Breast epithelium (tissue), 4 donors: ENCODE measurements at places on chromosomes 12 and 14. TPM values are rescaled to one million over a fixed set of nuclear protein-coding genes. Genes with fewer than 3 reads are reported as not detected.

DNA sequence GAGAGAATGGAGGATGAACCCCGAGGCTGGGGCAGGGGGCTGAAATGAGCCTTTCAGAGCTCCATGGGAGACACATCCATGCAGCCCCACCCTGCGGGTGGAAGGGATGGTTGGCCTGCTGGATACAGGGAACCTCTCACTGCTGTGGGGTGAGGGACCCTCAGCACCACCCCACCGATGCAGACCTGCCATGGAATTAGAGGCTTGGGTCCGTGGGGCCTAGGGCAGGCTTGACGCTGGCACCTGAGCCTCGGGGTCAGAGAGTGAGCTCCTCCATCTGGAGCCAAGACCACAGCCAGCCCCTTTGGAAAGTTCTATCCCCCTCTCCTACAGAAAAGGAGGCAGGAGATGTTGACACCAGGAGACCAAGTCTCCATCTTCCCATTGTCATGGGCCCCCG lies 7.4 kb upstream of the KRT74 start:
- H3K27ac ChIP-seq: peak overlapping the region; percentile 74
- H3K36me3 ChIP-seq: no peaks in the 10 kb centered on the region
- H3K27me3 ChIP-seq: no peaks in the 10 kb centered on the region
- H3K4me3 ChIP-seq: no peak overlapping the region

GRCh38 chr14:96424109-96424989 lies 32.4 kb downstream of the AK7 start:
- H3K4me3 ChIP-seq: peak overlapping the region; percentile 34
- no peak overlapping the region for H3K27ac ChIP-seq
- H3K36me3 ChIP-seq: no peaks in the 10 kb centered on the region
- no peaks in the 10 kb centered on the region for H3K27me3 ChIP-seq

GRCh38 chr14:89198544-89199329 lies 218.3 kb downstream of the FOXN3 start:
- no peak for DNase-seq
- no peaks in the 10 kb centered on the region for H3K4me1 ChIP-seq
- no peaks in the 10 kb centered on the region for H3K27me3 ChIP-seq
- no peak overlapping the region for H3K27ac ChIP-seq

DNA sequence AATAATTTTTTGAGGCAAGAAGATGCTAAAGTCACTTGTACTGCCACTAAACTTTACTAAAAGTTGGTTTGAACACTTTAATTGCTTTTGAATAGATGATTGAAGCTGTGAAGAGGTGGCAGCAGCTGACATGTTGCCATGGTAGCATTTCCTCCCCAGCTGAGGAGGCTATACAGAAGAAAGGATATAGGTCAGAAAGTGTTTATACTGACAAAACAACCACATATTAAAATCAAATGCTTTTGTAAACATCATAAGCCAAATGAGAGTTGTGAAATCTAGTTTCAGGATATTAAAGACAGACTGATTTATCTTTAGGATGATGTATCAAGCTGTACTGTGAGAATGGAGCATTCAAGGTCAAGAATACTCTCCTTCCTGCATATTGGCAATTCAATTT lies 41.7 kb downstream of the TSPAN19 start:
- H3K27ac ChIP-seq: no peak overlapping the region
- DNase-seq: no peak
- H3K27me3 ChIP-seq: no peaks in the 10 kb centered on the region
- H3K4me1 ChIP-seq: no peaks in the 10 kb centered on the region
- no peak overlapping the region for H3K4me3 ChIP-seq

TMTC1 gene
- 87.2 TPM for total RNA-seq

DNA sequence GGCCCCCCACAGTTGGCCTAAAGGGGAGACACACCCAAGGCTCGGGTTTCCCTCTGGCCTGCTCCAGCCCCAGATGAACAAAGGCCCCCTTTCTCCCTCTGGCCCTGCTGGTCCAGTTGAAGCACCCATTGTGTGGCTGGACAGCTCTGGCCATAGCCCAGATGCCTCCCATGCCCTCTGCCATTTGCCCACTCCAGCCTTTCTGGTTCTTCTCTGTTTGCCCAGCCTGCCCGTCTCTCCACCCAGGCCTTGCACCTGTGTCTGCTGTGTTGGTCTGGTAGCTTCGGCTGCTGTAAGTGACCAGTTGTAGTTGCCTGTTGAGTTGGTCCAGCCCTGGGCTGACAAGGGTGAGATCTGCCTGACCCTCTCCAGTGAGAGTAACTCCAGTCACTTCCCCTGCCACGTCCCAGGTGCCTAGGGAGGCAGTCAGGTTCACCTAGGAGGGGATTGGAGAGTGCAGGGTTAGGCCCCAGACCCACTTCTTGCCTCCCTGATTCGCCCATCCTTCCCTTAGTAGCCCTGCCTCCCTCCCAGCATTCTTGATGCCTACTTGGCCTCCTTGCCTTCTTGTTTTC lies 3.0 kb downstream of the B4GALNT1 start:
- H3K27me3 ChIP-seq: no peaks in the 10 kb centered on the region
- DNase-seq: peak; percentile 7
- H3K4me3 ChIP-seq: no peak overlapping the region

DNA sequence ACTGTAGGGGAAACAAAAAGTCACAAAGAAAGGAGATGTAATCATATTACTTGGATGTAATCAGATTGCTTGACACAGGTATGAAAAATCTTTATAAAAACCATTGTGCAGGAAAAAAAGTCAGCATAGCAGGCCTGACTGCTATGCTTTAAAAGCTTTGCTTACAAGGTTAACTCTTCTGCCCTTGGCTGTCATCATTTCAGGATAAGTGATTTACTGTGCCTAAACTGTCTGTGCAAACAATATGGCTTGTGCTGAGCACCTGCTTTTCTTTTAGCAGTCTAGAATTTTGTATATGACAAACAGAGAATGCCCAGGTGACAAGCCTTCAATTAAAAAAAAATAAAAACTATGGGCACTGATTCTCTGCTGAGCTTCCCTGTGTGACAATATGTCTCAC lies 63.8 kb upstream of the PLEKHG7 start:
- H3K27me3 ChIP-seq: no peaks in the 10 kb centered on the region
- no peaks in the 10 kb centered on the region for H3K36me3 ChIP-seq
- no peak overlapping the region for H3K27ac ChIP-seq
- H3K4me3 ChIP-seq: no peak overlapping the region

SLC39A5 gene
- 0.98 TPM for total RNA-seq

DNA sequence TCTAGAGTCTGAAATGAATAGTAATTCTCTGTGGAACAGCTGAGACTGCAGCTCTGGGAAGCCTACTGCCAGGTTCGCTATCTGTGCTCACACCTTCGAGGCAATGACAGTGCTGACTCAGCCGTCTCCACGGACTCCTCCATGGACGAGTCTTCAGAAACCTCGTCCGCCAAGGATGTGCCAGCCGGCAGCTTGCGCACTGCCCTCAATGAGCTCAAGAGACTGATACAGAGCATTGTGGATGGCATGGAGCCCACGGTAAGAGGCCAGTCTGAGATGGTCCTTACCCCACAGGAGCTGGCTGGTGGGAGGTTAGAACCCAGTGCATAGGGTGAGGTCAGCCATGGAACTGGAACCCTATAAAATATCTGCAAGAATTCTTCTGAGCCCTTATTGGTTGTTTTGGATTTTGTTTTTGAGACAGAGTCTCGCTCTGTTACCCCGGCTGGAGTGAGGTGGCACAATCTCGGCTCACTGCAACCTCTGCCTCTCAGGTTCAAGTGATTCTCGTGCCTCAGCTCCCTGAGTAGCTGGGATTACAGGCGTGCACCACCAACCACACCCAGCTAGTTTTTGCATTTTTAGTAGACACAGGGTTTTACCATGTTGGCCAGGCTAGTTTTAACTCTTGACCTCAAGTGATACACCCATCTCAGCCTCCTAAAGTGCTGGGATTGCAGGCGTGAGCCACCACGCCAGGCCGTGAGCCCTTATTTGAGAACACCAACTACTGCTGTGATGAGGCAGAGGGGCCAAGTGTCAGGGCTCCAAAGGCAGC lies 43.9 kb downstream of the RAB35 start:
- no peaks in the 10 kb centered on the region for H3K36me3 ChIP-seq
- no peak overlapping the region for H3K27ac ChIP-seq
- H3K4me3 ChIP-seq: no peak overlapping the region
- H3K4me1 ChIP-seq: no peaks in the 10 kb centered on the region
- H3K27me3 ChIP-seq: no peaks in the 10 kb centered on the region

- no peaks in the 10 kb centered on the region for H3K36me3 ChIP-seq
- H3K4me3 ChIP-seq: no peak overlapping the region
- no peak overlapping the region for H3K27ac ChIP-seq
- DNase-seq: no peak
These were observed 123.7 kb downstream of the SLC25A21 start for GRCh38 chr14:37048666-37049071.

RIMBP2 gene
- total RNA-seq: under 0.01 TPM

- H3K27ac ChIP-seq: no peak overlapping the region
- no peaks in the 10 kb centered on the region for H3K4me1 ChIP-seq
- no peak for DNase-seq
- H3K4me3 ChIP-seq: no peak overlapping the region
These were observed 32.1 kb upstream of the TUBA1A start for GRCh38 chr12:49220972-49221371.

DNA sequence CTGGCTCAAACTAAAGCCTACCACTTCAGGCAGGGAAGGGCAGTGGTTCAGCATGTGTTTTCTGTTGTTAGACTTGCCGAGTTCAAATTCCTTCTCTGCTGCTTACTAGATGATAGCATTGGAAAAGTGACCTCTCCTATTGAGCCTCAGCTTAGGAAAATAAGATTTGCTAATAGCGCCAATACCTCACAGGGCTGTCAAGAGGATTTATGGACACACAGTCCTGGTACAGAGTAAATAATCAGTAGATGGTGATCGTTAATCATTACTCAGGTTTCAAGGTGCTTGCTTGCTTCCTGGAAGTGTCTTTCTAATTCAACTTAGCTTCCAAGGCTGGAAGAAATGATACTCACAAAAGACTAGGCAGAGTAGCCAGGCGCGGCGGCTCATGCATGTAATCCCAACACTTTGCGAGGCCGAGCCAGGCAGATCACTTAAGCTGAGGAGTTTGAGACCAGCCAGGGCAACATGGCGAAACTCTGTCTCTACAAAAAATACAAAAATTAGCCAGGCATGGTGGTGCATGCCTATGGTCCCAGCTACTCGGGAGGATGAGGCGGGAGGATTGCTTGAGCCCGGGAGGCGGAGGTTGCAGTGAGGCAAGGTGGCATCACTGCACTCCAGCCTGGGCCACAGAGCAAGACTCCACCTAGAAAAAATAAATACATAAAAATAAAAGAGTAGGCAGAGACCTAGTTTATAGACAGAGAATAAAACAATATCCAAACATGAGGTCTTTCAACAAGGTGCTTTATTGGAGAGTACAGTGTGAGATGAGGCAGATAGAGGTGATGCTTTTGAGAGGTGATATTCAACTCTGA lies 6.0 kb downstream of the PLA2G1B start:
- no peak overlapping the region for H3K27ac ChIP-seq
- H3K4me3 ChIP-seq: no peak overlapping the region
- H3K27me3 ChIP-seq: no peaks in the 10 kb centered on the region
- no peaks in the 10 kb centered on the region for H3K36me3 ChIP-seq
- H3K4me1 ChIP-seq: no peaks in the 10 kb centered on the region

ASB2 gene
- not detected for total RNA-seq

DNA sequence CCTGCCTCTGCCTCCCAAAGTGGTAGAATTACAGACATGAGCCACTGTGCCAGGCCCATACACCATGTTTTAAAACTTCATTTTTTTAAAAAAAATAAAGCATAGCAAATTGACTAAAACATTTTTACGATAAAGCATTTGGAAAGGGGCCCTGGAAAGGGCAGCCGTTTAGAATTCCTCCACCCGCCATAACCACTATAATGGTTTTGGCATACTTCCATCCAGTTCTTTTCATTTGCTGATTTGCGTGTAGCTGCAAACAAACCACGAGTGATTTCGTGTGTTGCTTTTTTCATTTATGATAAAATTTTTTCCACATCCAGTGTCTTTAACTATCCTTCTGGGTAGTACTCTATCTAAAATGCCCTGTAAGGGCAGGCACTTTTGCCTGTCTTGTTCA lies 91.8 kb upstream of the RIN3 start:
- H3K27ac ChIP-seq: no peak overlapping the region
- no peaks in the 10 kb centered on the region for H3K36me3 ChIP-seq
- H3K4me1 ChIP-seq: no peaks in the 10 kb centered on the region
- DNase-seq: no peak

GRCh38 chr12:15996948-15997347 lies 85.8 kb downstream of the DERA start:
- H3K27ac ChIP-seq: no peak overlapping the region
- H3K27me3 ChIP-seq: no peaks in the 10 kb centered on the region
- H3K4me3 ChIP-seq: no peak overlapping the region
- H3K36me3 ChIP-seq: no peaks in the 10 kb centered on the region
- DNase-seq: no peak
- H3K4me1 ChIP-seq: no peaks in the 10 kb centered on the region

GRCh38 chr12:114975640-114976310 lies 291.8 kb upstream of the TBX3 start:
- H3K27me3 ChIP-seq: no peaks in the 10 kb centered on the region
- H3K36me3 ChIP-seq: no peaks in the 10 kb centered on the region
- no peaks in the 10 kb centered on the region for H3K4me1 ChIP-seq
- H3K27ac ChIP-seq: peak overlapping the region; percentile 35
- DNase-seq: peak; percentile 19

DNA sequence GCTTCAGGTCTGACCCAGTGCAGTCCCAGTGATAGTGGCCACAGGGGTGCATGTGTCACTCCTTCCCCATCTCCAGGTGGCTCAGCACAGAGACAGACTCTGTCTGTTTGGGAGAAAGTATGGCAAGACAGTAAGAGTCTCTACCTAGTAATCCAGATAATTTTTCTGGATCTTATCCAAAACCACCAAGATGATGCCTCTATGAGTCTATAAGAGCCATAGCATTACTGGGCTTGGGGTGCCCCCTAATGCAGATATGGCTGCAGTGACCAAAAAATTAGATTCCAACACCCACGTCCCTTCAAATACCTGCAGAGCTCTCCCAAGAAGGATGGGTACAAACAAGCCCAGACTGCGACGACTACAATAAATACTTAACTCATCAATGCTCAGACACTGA lies 123.8 kb downstream of the GRIP1 start:
- H3K27ac ChIP-seq: no peak overlapping the region
- H3K36me3 ChIP-seq: no peaks in the 10 kb centered on the region
- no peak for DNase-seq
- no peak overlapping the region for H3K4me3 ChIP-seq
- no peaks in the 10 kb centered on the region for H3K4me1 ChIP-seq

GRCh38 chr14:23195552-23196101 lies 12.2 kb upstream of the SLC7A8 start:
- H3K27me3 ChIP-seq: no peaks in the 10 kb centered on the region
- no peak for DNase-seq
- H3K4me1 ChIP-seq: no peaks in the 10 kb centered on the region

DNA sequence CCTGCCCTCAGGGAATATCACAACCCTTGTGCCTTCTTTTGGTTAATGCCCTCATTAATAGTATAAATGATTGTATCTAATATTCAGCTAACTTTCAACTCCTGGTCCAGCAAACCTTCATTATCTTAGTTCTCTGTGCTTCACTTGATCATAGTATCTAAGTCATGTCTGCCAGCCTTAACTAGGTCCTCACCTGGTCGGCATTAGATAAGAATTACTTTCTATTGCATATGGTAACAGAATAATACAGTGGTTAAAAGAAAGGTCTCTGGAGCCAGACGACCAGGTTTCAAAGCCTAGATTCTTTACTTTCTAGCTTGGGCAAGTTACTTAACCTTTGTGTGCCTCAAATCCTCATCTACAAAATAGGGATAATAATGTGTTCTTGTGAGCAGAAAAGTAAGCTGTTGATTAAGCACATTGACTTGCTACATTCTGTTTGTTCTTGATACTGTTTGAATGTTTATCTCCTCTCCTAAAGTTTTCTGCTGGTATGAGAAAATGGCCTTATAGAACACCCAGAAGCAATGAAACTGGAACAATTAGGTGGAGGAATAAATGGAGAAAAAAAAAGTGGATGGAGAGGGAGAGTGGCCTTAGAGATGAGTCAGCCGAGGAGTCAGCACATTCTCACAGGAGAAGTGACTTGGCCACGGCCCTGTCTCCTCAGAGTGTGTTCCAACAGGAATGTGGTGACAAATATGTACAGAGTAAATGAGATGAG lies 176.1 kb downstream of the SLC25A21 start:
- H3K36me3 ChIP-seq: no peaks in the 10 kb centered on the region
- no peak for DNase-seq
- no peaks in the 10 kb centered on the region for H3K27me3 ChIP-seq
